ENCODE measurements at places on chromosomes 11 and 22. TPM values are rescaled to one million over a fixed set of nuclear protein-coding genes. Genes with fewer than 3 reads are reported as not detected.

DNA sequence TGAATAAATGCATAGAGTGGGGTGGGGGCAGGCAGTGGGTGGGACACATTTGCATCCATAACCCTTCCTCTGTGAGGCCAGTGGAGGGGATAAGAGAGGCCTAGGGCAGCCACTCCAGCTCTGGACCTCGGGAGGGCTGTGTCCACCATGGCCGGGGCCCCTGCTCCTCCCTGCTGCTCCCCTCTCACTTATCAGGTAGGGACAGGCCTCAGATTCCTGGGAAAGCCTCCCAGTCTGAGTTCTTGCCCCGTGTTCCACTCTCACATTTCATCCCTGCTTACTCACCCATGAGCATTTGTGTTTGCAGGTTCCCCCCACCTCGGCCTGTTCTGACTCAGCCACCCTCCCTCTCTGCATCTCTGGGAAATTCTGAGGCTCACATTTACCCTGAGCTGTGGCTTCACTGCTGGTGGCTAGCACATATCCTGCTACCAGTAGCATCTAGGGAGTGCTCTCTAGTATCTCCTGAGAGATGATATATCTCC lies 128.7 kb upstream of the TOP3B start:
- DNase-seq: peak; percentile 69

- peak; percentile 77 for DNase-seq
Observed at GRCh38 chr11:72836111-72836510, 21.9 kb downstream of the ATG16L2 start.

GRCh38 chr11:27349919-27350318 lies 13.1 kb downstream of the CCDC34 start:
- DNase-seq: no peak

GRCh38 chr11:130470832-130471706 lies 22.6 kb downstream of the ADAMTS15 start:
- peak; percentile 56 for DNase-seq

DNA sequence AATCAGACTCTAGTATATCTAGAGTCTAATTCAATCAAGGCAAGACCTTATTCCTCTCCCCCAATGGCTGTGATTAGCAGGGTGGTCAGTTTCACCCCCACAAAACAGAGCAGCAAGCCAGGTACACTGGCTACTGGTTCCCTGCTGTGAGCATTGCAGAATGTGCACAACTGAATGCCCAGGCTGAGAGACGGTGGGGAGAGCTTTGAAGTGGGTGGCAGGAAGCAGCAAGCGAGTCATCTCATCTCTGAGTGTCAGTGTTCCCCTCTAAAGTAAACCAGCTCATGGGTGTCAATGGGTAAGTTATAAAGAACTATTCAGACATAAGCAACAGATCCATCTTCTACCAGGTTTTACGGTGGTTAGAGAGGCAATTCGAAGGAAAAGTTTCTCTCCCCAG lies 37.6 kb downstream of the GAB4 start:
- no peak for DNase-seq

DKK3 gene
- total RNA-seq: 548 TPM

TMEM121B gene
- 0.48 TPM for total RNA-seq

Data from osteocyte (in vitro differentiated cells).